DMS79 (cell line): ENCODE measurements at places on chromosomes 1 and 21.

DNA sequence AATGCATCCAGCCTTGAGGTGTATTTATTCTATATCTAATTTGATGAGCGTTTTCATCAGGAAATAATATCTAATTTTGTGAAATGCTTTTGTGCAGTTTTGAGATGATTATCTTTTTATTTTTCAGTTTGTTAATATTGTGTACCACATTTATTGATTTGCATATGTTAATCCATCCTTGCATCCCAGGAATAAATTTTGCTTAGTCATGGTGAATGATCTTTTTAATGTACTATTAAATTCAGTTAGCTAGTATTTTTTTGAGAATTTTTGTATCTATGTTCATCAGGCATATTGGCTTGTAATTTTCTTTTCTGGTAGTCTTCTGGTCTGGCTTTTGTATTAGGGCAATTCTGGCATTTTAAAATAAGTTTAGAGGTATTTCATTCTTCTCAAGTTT is 697.5 kb upstream of the ADGRL4 start:
- DNase-seq, result no peak

GRCh38 chr1:200526709-200527612 is 93.6 kb downstream of the KIF14 start:
- DNase-seq, result no peak

DNA sequence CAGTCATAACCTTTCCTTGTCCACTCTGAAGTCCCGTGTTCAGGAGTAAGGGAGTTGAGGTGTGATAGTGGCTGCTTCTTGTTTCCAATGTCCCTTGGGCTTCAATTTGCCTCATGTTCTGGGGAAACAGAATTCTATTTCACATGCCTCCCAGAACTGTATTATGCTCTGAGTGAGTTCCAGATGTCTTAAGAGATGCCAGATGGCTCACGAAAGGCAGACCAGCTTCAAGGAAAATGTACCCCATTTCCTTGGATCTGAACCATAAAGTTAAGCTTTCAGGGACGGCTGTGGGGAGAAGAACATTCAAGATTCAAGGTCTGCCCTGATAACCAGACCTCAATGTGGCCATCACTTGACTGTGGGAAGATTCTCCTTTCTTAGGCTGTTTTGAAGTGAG is 42.4 kb downstream of the C1orf87 start:
- DNase-seq, result no peak

DNA sequence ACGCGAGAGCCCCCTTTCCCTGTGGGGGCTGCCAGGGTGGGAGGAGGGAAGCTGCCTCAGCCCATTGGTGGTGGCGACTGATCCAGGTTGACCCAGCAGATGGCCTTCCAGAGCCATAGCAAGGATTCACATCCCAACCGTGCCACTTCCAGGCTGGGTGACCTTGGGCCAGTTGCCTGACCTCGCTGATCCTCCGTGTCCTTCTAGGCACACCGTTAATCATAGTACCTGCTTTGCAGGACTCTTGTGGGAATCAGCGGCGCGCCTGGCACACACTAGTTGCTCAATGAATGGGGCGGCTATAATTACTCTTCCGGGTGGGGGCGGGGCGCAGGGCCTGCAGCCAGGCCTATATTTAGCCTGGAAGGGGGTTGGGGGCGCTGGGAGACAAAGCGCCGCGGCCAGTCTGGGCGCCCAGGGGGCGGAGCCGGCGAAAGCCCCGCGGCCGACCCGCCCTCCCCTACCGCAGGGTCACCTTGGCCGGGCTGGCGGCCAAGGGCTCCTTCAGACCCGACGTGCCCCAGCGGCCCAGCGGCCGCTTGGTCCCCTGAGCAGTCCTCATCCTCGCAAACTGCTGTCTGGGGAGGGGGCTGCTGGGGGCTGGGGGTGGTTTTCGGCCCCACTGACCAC is 5.1 kb downstream of the HSPB7 start:
- peak; percentile 18 for DNase-seq

DNA sequence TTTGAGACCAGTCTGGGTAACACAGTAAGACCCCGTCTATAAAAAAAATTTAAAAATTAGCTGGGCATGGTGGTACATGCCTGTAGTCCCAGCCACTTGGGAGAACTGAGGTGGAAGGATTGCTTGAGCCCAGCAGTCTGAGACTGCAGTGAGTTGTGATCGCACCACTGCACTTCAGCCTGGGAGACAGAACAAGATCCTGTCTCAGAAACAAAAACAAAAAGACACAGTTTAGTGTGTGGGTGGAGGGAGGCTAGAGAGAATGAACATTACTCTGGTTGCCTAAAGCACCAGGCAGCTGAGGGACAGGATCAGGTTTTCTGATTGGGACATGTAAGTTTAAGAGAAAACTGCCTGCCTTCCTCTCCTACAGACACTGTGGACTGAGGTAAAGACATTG is 42.3 kb downstream of the VAMP4 start:
- no peak for DNase-seq

- no peak for DNase-seq
Observed at GRCh38 chr21:46402421-46402820, 56.3 kb upstream of the DIP2A start.

GRCh38 chr1:38763121-38763520 is 96.5 kb downstream of the RRAGC start:
- DNase-seq, result no peak

GRCh38 chr1:221839321-221839720 is 97.4 kb upstream of the DUSP10 start:
- no peak for DNase-seq

- DNase-seq, result no peak
Observed at GRCh38 chr1:48670234-48671020, 106.3 kb downstream of the BEND5 start.

DNA sequence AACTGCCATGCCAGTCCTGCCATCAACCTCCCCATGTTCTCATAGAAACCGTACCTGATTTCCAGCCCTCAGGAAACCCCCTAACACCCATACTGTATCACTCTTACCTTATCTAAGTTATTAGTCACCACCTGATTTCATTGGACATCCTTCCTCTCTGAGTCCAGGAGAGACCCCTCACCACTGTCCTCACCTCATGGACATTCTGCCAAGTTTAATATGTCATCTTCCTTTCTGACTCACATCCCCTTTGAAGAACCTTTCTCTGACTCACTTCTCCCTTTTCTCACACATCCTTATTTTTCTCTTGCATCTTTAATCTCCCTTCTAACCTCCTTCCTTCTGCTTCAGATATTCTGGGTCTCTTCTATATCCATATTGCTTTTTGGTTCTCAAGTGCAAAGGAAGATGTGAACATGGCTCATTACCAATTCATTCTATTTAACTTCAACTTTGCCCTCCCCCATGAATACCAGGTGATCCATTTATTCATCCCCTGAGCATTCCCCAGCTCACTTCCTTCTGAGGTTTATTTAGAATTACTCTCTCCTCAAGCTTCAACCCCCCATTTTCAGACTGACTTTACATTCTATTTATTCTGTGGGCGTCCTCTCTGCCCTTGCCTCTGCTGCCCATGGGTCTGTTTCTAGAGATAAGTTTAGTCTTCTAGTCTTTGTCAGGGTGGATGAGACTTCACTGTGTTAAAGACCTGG is 206.8 kb upstream of the ESRRG start:
- no peak for DNase-seq

DNA sequence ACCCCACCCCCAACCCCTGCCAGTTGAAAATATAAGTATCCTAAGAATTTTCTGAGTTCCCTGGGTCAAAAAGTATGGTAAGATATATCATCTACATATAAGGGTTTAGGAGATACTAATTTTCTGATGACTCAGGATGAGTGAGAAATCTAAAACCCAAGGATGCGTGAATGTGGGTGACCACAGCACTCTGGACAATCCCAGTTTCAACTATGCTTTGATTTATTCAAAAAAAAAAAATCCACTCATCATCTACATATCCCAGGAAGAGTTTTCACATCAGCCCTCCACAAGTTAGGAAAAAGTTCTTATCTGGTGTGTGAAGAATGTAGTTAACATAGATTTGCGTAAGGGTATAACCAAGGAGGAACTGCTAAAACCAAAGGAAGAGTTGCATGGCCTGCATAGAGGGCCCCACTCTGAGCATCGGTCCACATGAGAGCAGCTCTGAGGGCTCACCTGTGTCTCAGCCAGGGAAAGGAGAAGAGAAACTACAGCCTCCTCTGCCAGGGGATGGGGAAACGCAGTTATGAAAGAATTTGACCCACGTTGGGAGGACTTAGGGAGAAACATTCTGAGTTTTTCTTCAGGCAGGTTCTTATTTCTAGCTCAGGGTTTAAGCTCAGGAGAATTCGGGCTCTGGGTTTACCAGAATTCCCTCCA is 18.8 kb downstream of the LAMB3 start:
- no peak for DNase-seq

GRCh38 chr1:232576537-232576936 is 53.4 kb downstream of the SIPA1L2 start:
- peak; percentile 87 for DNase-seq

- no peak for DNase-seq
Observed at GRCh38 chr1:167105271-167106118, 11.6 kb downstream of the STYXL2 start.
